Smooth muscle cell of the brain vasculature (primary cell): ENCODE measurements at places on chromosomes 1 and 21.

DNA sequence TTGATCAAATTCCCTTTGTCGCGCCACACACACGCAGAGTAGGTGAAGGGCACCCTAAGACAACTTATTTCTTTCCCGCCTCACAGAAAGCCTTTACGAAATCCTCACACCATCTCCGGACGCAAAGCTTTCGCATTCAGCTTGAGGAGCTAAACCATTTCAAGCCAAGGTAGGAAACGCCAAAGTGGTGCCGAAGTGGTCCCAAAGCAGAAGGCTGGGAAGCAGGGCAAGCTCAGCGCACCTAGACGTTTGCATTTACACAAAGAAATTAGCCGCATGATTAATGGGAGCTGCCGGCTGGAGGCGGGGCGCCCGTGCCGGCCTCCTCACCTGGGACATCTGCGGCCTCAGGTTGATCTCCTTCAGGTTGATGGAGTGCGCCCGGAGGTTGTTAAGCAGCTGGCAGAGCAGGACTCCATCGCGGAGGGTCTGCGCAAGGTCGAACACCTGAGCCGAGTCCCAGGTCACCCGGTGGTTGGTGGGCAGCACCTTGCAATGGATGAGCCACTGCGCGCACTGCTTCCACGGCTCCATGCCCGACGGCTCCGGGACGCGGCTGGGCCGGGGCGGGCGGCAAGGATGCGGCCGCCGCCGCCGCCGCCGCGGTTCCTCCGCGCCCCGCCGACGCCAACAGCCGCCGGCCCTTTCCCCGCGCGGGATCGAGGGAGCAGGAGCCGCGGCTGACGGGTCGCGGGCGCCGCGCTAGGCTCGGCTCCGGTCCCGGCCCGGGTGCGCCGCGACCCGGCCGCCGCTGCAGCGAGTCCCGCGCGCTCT is 457 bp downstream of the VAV3 start:
- no peak for DNase-seq

DNA sequence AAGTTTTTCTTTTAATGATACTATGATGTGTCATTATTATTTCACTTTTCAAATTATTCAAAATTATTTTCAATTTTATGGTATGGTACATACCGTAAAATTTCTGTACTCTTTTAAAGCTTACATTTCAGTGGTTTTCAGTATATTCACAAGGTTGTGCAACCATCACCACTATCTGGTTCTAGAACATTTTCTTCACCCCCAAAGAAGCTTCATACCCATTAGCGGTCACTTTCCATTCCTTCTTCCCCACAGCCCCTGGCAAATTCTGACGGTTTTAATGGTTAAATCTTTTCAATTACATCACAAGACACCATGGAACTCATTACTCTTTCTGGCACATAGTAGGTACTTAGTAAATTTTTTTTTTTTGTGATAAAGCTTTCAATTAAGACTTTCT is 22.8 kb upstream of the ATP5PO start:
- no peak for DNase-seq

DNA sequence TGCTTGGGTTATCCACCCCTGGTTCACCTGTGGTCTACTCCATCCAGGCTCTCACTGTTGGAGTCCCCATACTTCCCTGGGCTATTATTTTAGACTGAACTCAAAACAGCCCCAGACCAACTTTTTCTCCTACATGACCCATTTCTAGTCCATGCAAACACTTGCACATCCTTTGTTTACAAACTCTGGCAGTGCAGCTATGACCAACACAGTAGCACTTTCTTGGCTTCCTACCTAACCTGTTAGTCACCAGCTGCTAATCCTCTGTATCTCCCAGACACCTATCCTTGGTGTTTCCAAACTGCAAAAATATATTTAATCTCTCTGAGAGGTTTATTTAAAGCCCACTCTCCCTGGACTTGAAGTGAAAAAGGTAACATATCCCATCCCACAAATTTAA is 90.8 kb downstream of the DDAH1 start:
- DNase-seq, result no peak

- no peak for DNase-seq
Observed at GRCh38 chr1:47334765-47335435, 1.3 kb downstream of the CMPK1 start.

- no peak for DNase-seq
Observed at GRCh38 chr1:75614399-75614756, 3.5 kb upstream of the SLC44A5 start.

DNA sequence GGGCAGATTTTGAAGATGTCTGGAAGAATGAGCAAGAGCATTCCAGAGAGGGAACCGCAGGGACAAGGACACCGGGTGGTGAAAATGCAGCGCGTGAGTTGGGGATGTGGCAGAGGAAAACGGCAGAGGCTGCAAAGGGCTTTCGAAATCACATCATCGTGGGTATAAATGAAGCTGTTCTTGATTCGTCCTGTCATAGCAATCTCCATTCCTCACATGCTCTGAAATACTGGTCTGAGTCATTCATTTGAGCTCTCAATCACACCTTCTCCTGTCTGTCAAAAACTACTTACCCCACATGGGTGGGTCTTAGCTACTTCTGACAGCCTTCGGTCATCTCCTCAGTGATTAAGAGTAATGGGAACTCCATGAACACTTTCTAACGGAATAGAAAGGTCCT is 81.5 kb downstream of the ERG start:
- DNase-seq, result no peak

- DNase-seq, result no peak
Observed at GRCh38 chr1:226599636-226600238, 51.2 kb downstream of the STUM start.

- DNase-seq, result no peak
Observed at GRCh38 chr1:151056149-151056548, 3.3 kb downstream of the CDC42SE1 start.

GRCh38 chr1:192527950-192528349 is 47.6 kb upstream of the RGS1 start:
- no peak for DNase-seq

DNA sequence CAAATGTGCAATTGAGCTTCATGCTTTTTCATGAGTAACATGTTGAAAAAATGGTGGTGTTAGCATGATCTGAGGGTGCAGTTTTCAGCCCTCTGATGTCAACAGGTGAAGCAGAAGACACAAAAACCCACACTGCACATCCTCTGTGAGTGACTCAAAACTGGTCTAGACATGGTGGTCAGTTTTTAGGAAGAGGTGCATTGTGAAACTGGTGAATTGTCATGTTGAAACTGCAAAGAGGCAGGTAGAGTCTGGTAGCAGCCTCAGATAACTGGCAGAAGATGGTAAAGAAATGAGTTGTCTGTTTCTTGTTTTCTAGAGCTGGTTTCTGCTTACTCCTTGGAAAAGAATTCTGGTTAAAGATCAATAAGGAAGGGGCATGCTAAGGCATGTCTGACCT is 97.3 kb upstream of the HMCN1 start:
- no peak for DNase-seq

- no peak for DNase-seq
Observed at GRCh38 chr1:222087221-222087920, 345.5 kb upstream of the DUSP10 start.

GRCh38 chr1:234246638-234247116 is 126.6 kb upstream of the COA6 start:
- no peak for DNase-seq

DNA sequence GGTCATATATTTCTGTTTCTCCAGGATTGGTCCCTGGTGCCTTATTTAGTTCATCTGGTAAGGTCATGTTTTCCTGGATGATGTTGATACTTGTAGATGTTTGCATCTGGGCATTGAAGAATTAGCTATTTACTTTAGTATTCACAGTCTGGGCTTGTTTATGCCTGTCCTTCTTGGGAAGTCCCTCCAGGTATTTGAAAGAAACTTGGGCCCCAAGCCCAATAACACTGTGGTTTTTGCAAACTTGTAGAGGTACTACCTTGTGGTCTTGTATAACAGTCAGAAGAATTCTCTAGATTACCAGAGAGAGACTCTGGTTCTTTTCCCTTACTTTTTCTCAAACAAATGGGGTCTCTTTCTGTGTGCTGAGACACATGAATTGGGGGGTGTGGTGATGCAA is 251.4 kb upstream of the B3GALT2 start:
- no peak for DNase-seq

DNA sequence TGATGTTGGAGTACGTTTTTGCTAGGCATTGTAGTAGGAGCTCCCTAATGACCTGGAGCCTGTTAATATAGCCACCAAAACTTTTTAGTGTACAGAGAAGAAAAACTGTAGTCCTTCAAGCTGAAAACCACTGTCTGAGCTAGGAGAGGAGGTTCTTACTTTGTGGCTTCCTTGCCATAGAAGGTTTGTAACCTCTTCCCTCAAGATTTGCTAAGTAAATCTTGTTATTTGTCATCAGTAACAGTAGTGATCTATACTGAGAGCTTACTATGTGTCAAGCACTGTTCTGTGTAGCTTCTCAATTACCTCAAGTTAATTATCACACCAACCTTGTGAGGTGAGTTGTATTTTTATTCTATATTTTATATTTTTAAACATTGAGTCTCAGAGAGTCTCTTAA is 21.2 kb upstream of the LRRC8C start:
- DNase-seq, result no peak

DNA sequence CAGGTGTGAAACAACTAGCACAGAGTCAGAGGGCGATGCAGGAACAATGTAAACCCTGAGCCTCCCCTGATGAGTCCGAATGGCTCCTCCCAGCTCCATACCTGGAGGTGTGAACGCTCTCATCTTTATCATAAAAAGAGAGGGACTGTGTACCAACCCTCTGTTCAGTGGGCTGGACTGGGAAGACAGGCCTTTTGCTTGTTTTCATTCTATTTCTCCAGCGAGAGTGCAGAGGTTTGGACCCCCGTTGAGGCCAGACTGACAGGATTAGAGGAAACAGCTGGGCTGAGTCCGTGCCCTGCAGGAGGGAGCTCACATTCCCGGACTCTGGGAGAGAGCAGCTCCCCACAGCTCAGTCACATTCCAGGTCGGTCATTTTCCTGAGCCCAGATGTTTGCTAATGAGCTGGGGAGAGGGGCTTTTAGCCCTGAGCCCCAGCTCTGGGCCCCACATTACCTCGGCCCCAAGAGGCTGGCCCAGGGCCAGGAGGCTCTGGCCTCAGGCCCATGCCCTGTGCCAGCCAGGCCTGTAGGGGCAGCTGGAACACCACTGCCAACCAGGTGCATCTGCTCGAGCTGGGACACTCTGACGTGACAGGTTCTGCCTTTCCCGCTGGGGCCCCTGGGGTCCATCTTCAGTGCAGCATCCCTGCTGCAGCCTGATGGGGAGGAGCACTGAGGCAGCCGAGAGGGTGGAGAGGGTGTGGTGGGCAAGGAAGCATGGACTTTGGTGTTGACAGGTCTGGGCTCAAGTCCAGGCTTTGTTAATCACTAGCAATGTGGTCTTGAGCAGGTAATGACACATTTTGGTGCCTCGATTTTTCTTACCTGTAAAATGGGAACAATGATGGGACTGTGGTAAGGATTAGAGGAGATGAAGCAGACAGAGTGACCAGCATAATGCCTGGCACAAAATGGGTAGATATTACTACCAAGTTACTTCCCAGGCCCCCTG is 3.5 kb upstream of the NBL1 start:
- peak; percentile 94 for DNase-seq

GRCh38 chr1:154961207-154962155 is at the start of gene PYGO2:
Gene PYGO2 (minus strand): TSS chr1:154961782. CDS start chr1:154961576, 206 bp downstream.
- no peak for DNase-seq

DNA sequence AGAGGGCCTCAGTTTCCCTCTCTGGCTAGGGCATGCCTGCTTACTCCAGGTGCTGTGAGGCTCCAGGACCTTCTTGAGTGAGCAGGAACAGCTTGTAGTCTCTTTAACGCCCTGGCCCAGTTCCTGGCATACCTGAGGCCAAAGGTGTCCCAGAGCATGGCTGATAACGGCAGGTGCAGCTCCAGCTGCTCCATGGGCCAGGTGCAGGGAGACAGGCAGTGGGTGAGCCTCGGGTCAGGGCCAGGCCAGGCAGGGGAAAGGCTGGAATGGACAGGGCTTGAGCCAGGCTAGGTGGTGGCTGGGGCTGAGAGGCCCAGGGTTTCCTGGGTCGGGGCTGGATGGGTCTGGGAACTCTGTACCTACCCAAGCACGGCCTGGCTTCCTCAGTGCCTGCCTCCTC is 18.3 kb downstream of the EDN2 start:
- DNase-seq, result no peak

DNA sequence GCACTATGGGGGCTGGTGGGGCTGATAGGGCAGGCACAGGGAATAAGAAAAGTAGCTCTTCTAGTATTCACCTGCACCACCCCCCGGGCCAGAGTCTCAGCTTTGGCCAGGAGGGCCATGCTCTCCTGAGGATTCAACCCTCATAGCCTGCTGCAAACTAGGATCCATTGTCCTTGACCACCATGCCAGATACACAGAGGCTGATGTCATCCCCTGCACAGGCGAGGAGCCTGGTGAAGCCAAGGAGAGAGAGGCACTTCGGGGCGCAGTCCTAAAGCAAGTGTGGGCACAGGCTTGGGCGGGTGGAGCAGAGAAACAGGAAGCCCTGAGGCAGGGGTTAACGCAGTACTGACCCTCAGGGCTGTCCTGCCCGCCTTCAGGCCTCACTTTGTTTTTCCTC is 29.5 kb downstream of the TMEM53 start:
- DNase-seq, result no peak

GRCh38 chr21:30981403-30981802 is 56.9 kb downstream of the KRTAP19-8 start:
- no peak for DNase-seq

DNA sequence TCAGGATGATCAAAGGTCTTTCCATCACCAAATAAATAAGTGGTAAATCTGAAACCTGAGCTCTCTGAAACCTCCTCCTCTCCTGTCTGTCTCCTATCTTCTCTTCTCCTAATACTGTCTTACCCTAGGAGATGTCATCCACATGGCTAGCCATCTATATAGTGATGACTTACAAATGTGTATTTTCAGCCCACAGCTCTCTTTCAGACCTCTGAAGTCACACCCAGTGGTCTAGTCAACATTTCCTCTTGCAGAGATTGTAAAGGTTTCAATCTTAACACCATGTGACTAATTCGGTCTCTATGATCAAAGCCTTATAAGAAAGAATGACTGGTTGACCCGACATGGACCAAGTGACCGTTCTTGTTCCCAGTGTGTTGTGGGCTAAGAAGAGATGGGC is 63.1 kb upstream of the DPT start:
- no peak for DNase-seq

DNA sequence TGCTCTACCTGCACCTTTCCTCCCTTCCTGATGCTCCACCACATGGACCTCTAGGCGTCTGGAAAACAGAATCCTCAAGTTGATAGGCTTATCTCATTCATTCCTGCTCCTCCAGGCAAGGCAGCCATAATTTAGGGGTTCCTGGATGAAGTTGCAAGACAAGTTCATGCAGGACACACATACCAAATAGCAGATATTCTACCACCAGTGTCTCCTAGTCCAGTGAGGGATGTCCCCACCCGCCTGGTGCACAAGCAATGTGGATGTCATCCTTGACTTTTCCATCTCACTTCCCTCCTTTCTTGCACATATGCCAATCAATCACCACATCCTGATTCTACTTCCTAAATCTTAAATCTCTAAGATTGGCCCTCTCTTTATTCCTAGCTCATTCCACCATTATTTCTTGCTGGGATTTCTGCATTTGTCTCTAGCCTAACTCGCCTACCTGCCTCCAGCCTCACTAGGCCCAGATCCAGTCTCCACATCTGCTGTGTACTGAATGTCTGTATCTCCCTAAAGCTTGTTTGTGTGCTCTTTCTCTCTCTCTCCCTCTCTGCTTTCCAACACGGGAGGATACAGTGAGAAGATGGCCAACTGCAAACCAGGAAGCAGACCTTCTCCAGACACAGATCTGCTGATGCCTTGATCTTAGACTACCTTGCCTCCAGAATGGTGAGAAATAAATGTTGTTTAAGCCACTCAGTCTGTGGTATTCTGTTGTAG is 40.5 kb downstream of the CD34 start:
- no peak for DNase-seq

- DNase-seq, result peak; percentile 51
Observed at GRCh38 chr1:218380125-218380977, 35.2 kb downstream of the TGFB2 start.

GRCh38 chr1:161054805-161055204 is 9.0 kb upstream of the USF1 start:
- no peak for DNase-seq
